Left ventricle myocardium superior (tissue), 1 donor: ENCODE measurements at places on chromosomes 13 and 19. TPM values are rescaled to one million over a fixed set of nuclear protein-coding genes. Genes with fewer than 3 reads are reported as not detected.
A peak's percentile ranks its signal among the peaks of the same experiment; 100 is the strongest.

The ZNF724 gene
- total RNA-seq, result 1.1 TPM

The ADPRHL1 gene
- 442 TPM for total RNA-seq

The USE1 gene
- 27.4 TPM for total RNA-seq

The S1PR5 gene
- total RNA-seq, result not detected

GRCh38 chr13:107348925-107349324 lies 781.0 kb upstream of the ARGLU1 start:
- DNase-seq, result no peak

- DNase-seq, result no peak
These were observed 13.5 kb downstream of the TMEM272 start for GRCh38 chr13:51831519-51831918.

GRCh38 chr19:58397533-58398037 lies 2.1 kb downstream of the RNF225 start:
- no peak for DNase-seq

DNA sequence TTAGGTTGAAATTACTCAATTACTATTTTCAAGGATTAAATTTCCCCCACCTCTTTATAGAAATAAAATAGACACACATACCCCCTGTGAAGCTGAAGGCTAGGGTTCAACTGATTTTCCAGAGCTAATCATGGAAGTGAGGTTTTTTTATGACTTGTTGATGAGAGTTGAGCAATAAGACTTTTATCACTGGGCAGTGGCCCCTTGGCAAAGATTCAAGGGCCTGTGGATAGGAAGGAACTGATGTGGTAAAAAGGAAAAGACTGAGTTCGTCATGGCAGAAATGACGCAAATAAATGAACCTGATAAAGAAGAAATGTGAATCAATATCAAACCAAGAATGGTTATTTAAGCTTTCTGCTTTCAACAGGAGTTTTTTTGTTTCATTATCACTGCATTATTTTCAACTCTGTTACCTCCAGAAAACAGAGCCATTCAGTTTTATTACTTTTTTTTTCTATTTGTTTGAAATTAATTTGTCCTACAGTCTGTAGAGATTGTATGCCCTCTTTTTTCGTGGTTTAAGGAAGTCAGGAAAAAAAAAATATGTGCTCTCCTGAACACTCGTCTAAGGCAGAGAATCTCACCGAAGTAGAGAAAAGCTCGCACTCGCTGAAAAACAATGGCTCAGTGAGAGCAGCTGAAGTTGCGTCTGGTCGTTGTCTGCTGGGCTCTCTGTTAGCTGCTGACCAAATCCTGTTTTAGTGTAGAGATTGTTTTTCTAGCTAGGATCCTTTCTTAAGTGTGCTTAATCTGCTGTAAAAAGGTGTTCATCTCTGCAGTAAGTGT lies 38.9 kb downstream of the STOML3 start:
- no peak for DNase-seq

- DNase-seq, result no peak
These were observed 523.4 kb downstream of the FGF9 start for GRCh38 chr13:22194106-22194805.

- no peak for DNase-seq
These were observed 104.9 kb upstream of the ABCC4 start for GRCh38 chr13:95406176-95406575.

DNA sequence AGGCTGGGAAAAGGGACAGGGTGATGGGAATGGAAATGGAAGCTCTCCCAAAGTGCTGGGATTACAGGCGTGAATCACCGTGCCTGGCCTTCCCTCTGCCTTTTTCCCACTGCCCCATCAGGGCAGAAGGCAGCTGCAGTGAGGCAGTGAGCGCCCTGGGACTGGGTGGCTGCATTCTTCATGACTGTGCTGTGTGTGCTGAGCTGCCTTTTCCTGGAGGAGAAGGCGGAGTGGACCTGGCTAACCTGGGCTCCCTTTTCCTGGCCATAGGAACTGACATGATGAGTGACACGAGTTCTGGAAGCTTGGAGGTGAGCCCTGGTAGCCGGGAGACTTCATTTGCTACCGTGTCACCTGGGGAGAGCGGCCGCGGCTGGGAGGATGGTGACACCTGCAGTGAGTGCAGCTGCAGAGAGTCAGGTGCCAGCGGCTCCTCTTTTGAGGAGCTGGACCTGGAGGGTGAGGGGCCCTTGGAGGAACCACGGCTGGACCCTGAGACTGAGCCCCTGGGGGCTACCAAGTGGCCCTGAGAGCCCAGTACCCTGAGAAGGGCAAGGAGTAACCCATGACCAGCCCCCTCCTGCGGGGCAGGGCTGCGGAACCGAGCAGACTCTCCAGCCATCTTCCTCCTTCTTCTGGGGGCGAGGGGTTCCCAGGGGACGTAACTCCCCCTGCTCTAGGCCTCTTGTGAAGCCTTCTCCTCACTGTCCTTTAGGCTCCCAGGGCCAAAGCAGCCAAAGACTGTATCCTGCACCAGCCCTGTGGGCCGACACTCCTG lies 26.3 kb upstream of the ZNF492 start:
- no peak for DNase-seq

DNA sequence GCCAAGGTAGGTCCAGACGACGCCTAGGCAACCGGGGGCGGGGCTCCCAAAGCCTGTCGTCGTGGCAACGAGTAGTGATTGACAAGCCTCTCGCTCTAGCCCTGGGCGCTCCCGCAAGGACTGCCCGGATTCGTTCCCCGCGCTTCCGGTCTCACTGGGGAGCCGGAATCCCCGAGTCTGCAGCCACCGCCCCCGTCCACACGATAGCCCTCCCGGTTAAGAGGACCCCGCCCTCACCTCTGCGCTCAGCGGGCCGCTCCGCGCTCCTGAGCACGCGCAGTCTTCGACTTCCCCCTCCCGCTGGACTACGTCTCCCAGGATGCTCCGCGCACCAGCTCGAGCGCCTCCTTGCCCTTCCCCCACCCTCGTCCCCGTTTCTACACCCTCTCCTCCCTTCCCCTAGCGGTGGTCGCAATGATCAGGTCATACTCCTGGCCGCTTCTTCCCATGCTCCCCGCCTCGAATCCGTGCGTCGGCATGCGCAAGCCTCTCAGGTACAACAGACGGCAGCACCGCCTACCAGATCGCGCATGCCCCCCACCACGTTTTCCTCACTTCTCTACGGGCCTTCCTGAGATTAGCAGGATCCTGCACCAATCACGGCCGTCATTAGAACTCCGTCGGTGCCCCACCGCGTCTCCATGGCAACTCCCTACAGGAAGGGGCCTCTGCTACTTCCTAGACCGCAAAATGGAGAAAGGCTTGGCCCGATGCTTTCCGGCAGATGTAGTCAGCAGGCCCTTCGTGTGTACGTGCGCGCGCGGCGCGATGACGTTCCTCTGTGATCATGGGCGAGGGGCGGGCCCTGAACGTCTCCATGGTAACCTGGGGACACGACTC lies at the start of gene MZF1:
Gene MZF1, minus strand, starts transcription at position 518 of the 840 bp plus-strand sequence. CDS start 1,946 bp downstream, outside the sequence.
- peak; percentile 100 for DNase-seq

- no peak for DNase-seq
These were observed 26.2 kb upstream of the PLEKHF1 start for GRCh38 chr19:29639086-29639485.

DNA sequence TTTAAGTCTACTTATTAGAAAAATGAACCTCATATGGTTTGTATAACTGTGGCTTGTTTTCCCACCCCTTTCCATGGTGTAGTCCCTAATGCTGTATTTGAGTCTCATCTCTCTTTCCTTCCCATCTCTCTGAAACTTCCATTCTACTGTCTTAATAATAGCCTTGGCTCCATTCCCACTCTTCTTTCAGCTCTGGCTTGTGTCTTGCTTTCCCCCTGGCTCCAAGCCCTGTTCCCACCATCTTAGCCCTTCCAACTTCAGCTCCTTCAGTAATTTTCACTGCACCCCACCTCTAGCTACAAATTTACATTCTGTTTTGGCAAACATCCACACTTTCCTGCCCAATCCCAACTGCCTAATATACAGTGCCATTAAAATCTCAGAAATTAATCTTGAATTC lies 137.5 kb downstream of the SLITRK6 start:
- no peak for DNase-seq

GRCh38 chr13:36628377-36629056 lies 45.3 kb upstream of the SERTM1 start:
- no peak for DNase-seq

GRCh38 chr19:2451741-2452140 lies 5.0 kb downstream of the LMNB2 start:
- no peak for DNase-seq

- DNase-seq, result no peak
These were observed 24.4 kb upstream of the MTIF3 start for GRCh38 chr13:27474751-27475268.

- peak; percentile 85 for DNase-seq
These were observed 46.5 kb downstream of the MLLT1 start for GRCh38 chr19:6233056-6233826.

DNA sequence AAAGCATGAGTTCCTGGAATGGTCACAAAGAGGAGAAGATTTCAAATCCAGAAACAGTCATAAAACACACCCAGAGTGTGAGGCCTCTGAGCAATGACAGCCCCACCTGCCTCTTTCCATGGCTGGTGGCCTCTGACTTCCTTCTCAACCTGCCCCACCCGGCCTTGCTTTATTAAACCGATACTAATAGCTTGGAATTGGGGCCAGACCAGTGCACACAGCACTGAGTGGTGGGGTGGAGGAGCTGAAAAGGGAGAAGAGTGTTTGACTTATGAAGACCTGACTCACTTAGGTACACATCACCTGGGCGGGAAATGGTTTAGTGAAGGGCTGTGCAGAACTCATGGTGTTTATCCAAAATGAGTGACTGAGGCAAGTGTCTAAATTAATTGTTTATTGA lies 20.7 kb upstream of the CEACAM6 start:
- no peak for DNase-seq
